ENCODE measurements at places on chromosomes 7 and 10.

DNA sequence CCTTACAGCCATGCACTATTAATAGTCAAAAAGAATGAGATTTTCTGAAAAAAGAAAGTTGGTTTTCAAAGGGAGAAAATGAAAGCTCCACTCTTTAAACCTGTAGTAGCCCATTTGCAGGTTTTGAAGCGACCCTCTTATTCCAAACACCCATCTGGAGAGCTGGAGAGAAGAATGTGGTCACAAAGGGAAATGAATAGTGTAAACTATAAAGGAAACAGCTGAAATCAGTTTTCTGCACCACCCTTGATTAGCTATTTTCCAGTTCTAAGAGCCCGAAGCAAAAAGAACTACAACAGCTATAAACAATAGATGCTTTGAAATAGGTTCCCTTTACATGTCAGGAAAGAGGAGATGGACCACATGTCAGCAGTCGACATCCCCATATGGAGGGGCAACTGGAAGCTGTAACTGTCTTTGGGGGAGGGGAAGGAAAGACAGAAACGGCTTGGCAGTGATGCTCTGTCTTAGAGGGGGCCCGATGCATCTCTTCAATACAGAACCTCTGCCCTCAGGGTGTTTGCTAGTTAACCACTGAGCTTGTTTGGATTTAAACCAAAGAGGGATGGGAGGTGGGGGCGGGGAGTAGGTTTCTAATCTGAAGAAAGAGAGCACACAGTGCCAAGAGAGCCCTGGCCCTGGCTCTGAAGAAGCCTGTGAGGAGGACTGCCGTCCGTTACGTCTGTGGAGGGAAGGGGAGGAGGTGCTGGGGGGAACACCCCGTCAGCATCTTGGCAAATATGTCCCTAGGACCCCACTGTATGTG lies 55.3 kb downstream of the CPVL start:
- no peak for DNase-seq

DNA sequence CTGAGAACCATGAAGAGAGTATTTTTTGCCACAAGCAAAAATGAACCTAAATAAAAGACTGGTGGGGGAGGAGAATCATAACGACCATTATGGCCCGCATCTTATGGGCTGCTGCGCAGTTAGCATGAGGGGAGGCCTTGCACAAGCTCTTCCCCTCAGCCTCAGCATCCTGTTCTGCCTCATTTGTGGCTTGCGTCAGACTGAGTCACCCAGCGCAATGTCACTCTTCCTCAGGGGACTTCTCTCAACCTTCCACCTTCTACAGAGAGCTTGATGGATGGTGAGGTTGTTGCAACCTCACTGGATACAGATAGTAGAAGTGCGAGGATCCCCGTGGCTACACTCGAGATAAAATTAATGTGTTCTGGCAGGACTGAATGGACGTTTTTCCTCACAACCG lies 16.8 kb upstream of the GPR15LG start:
- no peak for DNase-seq

DNA sequence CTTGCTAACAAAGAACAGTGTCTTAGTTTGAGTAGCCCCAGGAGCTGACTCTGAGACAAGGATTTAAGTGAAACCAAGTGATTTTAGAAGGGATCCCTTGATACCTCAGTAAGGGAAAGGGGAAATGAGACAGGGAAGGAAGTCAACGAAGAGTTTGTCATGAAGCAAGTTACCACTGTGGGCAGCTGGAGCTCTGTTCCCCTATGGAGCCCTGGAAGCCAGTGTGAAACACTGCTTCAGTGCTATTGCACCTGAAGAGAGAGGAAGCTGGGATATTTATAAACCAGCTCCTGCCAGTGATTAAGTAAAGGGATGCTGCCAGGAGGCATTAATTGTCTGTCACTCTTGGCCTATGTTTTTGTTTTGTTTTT lies 58.9 kb upstream of the WAPL start:
- DNase-seq: no peak

- DNase-seq: no peak
Observed at GRCh38 chr10:94407668-94408067, 5.3 kb downstream of the TBC1D12 start.

- no peak for DNase-seq
Observed at GRCh38 chr10:86167762-86168128, 198.8 kb downstream of the GRID1 start.

- DNase-seq: no peak
Observed at GRCh38 chr7:27526611-27527347, 135.9 kb downstream of the HIBADH start.

DNA sequence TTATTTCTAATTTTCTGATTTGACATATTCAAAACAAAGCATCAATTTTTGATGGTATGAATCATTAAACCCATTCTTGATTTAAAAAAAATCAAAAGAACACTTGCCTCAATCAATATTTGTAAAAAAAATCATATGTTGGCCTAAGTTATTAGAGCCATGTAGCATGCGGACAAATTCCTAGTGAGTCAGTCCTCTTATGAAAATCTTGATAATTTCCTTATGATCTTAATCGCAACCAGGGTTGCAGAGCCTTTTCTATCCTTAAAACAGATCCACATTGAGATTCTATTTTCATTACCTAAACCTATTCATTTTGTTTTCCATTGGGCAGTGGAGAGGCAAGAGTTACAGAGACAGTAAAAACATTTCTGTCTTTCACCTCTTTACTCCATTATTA lies 203.2 kb downstream of the ARL4A start:
- no peak for DNase-seq

Measured in hepatic stellate cell (primary cell).